ENCODE measurements at places on chromosomes 6 and 20. TPM values are rescaled to one million over a fixed set of nuclear protein-coding genes. Genes with fewer than 3 reads are reported as not detected.

DNA sequence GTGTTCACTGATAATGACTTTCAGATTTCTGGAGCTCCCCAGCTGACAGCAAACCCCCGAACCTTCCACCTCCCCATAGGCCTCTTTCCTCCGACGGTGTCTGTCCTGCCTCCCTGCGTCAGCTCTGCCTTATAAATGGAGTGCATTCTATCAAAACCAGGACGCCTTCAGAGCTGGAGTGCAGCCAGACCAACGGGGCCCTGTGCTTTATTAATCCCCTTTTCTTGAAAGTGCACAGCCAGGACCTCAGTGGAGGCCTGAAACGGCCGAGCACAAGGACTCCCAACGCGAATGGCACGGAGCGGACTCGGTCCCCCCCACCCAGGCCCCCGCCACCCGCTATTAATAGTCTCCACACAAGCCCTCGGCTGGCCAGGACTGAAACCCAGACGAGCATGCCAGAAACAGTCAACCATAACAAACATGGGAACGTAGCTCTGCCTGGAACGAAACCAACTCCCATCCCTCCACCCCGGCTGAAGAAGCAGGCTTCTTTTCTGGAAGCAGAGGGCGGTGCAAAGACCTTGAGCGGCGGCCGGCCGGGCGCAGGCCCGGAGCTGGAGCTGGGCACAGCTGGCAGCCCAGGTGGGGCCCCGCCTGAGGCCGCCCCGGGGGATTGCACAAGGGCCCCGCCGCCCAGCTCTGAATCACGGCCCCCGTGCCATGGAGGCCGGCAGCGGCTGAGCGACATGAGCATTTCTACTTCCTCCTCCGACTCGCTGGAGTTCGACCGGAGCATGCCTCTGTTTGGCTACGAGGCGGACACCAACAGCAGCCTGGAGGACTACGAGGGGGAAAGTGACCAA, 42.3 kb upstream of the NAA20 start:
- peak; percentile 97 for DNase-seq
- H3K4me3 ChIP-seq: peak overlapping the region; percentile 70
- peaks cover 9% of the 10 kb centered on the region for H3K4me1 ChIP-seq
- H3K36me3 ChIP-seq: no peaks in the 10 kb centered on the region
- no peaks in the 10 kb centered on the region for H3K27me3 ChIP-seq

DNA sequence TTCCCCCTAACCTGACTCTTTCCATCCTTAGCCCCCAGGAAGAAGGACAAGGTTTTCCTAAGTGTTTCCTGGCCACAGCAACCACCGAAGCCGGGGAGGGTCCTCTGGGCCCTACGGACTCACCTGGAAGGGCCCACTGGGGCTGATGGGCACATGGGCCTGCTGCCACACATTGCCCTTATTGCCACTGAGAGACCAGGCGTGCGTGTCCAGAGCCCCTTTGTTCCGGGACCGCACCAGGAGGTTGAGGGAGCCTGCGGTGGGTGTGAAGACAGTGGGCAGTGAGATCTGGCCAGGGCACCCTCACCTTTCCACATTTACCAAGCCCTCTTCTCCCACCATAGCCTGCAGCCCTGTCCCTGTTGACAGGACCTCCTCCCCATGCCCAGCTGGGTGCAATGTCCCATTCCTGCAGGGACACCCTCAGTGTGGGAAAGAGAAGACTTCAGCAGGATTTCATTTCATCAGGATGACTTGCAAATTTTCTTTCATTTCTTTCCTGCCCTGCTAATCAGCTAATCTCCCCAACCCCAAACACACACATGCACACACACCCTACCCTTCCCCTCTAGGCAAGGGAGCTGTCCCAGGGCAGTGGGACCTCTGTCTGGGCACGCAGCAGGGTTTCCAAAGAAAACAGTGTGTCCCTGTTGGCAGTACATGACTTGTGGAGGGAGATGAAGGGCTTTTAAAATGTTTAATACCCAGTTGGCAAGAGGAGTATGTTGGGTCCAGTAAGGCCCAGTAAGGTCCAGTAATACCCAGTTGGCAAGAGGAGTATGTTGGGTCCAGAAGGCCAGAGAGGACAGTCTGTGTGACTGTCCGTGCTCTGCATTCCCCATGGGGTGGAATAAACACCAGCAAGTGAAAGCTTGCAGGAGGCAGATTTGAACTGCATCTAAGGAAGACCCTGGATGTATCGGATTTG, 59.0 kb downstream of the MDGA1 start:
- no peak overlapping the region for H3K27ac ChIP-seq
- no peaks in the 10 kb centered on the region for H3K27me3 ChIP-seq
- H3K36me3 ChIP-seq: no peaks in the 10 kb centered on the region
- H3K4me3 ChIP-seq: no peak overlapping the region
- H3K4me1 ChIP-seq: no peaks in the 10 kb centered on the region

GRCh38 chr6:120871416-120872261, 462.6 kb downstream of the TBC1D32 start:
- H3K4me3 ChIP-seq: no peak overlapping the region
- H3K36me3 ChIP-seq: no peaks in the 10 kb centered on the region
- no peaks in the 10 kb centered on the region for H3K4me1 ChIP-seq
- no peaks in the 10 kb centered on the region for H3K27me3 ChIP-seq

GRCh38 chr20:45445805-45446562, 23.6 kb upstream of the WFDC2 start:
- H3K4me1 ChIP-seq: no peaks in the 10 kb centered on the region
- no peak overlapping the region for H3K27ac ChIP-seq
- no peaks in the 10 kb centered on the region for H3K36me3 ChIP-seq
- DNase-seq: no peak

DNA sequence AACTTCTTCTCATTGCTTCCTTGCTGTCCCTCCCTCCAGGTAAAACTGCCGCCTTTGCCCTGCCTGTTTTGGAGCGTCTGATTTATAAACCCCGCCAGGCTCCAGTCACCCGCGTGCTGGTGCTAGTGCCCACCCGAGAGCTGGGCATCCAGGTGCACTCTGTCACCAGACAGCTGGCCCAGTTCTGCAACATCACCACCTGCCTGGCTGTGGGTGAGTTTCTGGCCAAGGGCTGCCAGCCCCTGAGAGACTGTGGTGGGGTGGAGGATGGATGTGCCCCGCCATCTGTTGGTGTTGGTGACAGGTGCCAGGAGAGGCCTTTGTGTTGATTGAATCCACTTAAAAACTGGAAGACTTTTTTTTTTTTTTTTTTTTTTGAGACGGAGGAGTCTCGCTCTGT, 9.5 kb downstream of the DDX27 start:
- H3K27ac ChIP-seq: no peak overlapping the region
- DNase-seq: no peak
- no peaks in the 10 kb centered on the region for H3K27me3 ChIP-seq
- no peaks in the 10 kb centered on the region for H3K4me1 ChIP-seq
- peaks cover 17% of the 10 kb centered on the region for H3K36me3 ChIP-seq
- no peak overlapping the region for H3K4me3 ChIP-seq

DNA sequence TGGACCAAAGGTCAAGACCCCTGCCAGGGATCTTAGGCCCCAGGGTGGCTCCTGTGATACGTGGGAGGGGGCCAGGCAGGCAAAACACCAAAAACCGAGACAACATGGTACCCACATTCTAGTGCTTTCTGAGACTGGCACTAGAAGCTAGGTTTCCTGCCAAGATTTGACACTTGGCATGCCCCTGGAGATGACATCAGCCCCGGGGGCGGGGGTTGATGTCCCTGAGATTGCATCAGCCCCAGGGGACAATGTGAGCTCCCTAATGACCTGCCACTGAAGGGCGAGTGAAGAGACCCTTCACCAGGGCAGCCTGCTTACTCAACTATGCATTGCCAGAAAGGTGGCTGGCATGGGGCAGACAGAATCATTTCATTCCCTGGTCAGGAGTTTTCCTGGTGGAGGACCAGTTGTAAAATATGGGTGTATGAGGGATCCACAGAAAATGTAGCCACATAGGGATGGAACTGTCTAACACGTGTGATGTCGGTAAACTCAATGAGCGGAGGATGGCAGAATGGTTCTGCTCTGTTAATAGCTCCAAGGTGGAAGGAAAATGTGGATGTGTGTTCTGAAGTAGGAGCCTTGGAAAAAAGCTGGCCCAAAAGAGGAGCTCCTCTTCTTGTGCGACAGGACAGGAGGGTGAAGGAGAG, 219.7 kb downstream of the UNC5CL start:
- no peak overlapping the region for H3K4me3 ChIP-seq
- no peaks in the 10 kb centered on the region for H3K4me1 ChIP-seq
- H3K36me3 ChIP-seq: no peaks in the 10 kb centered on the region

- no peaks in the 10 kb centered on the region for H3K27me3 ChIP-seq
- no peak overlapping the region for H3K27ac ChIP-seq
- H3K4me3 ChIP-seq: no peak overlapping the region
- no peaks in the 10 kb centered on the region for H3K36me3 ChIP-seq
- no peaks in the 10 kb centered on the region for H3K4me1 ChIP-seq
- no peak for DNase-seq
Observed at GRCh38 chr6:93437491-93437890, 18.1 kb upstream of the EPHA7 start.

DNA sequence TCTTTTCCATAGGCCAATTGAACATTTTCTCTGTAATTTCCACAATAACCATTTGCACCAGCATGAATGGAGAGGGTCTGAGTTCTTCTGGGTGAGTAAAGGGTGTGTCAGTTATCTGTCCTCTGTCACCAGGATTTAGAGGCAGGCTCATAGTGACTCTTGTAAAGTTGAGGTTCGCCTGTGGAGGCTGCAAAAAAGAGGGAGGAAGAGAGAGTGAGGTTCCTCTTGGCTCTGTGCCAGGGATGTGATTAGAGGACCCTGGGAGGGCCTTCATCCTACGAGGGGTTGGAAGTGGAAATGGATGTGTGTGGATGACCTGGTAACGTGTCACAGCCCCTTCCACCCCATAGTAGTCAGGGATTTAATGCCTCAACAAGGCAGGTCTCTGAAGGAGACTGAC, 242.0 kb downstream of the ESR1 start:
- DNase-seq: no peak
- H3K4me1 ChIP-seq: no peaks in the 10 kb centered on the region
- no peaks in the 10 kb centered on the region for H3K36me3 ChIP-seq
- no peaks in the 10 kb centered on the region for H3K27me3 ChIP-seq

DNA sequence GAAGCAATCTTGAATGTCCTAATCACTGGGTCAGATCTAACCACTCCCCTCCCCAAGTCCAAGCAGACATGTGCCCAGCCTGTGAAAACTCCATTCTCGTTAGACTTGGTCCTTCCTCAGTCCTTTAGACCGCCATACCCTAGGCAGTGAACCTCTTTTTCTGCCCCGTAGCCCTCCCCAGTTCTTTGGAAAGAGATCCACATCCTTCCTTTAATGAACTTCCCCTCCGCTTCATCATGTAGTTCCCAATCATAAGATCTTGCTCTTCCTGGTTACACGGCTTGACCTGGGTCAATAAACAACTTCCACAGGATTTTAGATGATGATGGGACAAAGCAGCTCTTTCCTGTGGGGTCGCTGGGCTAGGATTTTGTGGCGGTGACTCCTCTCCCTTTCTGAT, 9.6 kb downstream of the AHCY start:
- H3K27me3 ChIP-seq: no peaks in the 10 kb centered on the region
- no peak overlapping the region for H3K4me3 ChIP-seq
- H3K4me1 ChIP-seq: no peaks in the 10 kb centered on the region
- DNase-seq: no peak
- H3K27ac ChIP-seq: no peak overlapping the region

DNA sequence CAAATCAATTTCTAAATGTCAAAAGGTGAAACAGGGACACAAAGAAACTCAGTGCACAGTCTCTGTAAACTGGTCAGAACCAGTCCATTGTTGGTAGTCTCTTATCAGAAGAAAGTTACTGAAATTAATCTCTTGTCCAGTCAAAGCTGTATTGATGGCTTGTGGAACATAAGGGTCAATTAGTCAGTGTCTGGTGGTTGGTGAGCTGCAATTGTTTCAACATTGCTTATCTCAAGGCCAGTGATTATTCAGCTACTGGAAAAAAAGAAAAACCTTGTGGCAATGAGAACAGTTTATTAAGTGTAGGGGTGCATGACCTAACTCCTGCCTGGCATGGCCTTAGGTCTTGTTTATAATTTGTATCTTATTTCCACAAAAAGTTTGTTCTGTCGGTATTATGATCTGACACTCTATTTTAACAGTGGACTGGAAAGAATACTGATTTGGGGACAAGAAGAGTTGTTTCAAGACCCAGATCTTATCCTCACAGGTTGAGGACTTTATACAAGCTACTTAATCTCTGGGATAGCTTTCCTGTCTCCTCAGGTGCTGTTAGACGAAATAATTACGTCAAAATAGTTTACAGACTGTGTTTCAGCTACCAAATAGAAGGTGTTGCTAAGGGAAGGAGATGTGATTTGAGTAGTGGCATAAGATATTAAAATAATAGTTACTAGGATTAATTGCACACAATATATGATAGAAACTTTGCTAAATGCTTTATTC, 520.0 kb upstream of the IRAK1BP1 start:
- H3K27ac ChIP-seq: no peak overlapping the region
- H3K4me1 ChIP-seq: no peaks in the 10 kb centered on the region

DNA sequence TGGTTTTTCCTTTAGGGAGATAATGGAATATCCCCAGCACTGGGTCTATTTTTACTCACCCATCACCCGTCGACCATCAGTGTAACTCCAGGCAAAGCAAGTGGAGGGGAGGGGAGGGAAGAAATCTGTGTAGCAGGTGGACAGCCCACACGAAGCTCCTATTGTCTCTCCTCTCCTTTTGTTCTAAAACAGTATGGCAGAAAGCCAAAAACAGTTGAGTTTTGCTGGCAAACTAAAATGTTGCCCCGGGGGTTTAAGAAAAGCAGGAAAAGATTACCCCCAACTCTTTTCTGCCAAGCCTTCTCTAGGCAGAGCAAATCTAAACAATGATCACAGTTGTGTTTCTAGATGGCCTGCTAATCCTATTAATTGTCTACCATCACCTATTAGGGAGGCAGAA, 89.7 kb downstream of the PREP start:
- H3K27ac ChIP-seq: no peak overlapping the region
- DNase-seq: no peak
- H3K4me3 ChIP-seq: no peak overlapping the region
- no peaks in the 10 kb centered on the region for H3K27me3 ChIP-seq
- H3K4me1 ChIP-seq: no peaks in the 10 kb centered on the region

- DNase-seq: no peak
- H3K27ac ChIP-seq: no peak overlapping the region
- H3K4me3 ChIP-seq: no peak overlapping the region
- H3K36me3 ChIP-seq: peaks cover 3% of the 10 kb centered on the region
Observed at GRCh38 chr20:6115221-6115895, 7.5 kb downstream of the FERMT1 start.

- no peak overlapping the region for H3K4me3 ChIP-seq
- H3K27ac ChIP-seq: no peak overlapping the region
- H3K4me1 ChIP-seq: no peaks in the 10 kb centered on the region
- DNase-seq: no peak
Observed at GRCh38 chr6:53373638-53374037, 24.9 kb upstream of the ELOVL5 start.

The BMP5 gene
- total RNA-seq: 1.0 TPM

The PPIL6 gene
- total RNA-seq: 8.5 TPM

The RIPPLY2 gene
- not detected for total RNA-seq

The ARG1 gene
- not detected for total RNA-seq

The BPI gene
- total RNA-seq: not detected

The DHX35 gene
- 11.8 TPM for total RNA-seq

The MAP7 gene
- 1.5 TPM for total RNA-seq
